ENCODE measurements at places on chromosomes 3 and 15.

GRCh38 chr3:13329746-13330145, 90.4 kb downstream of the NUP210 start:
- DNase-seq, result no peak

GRCh38 chr3:160822936-160823335, 66.9 kb downstream of the PPM1L start:
- no peak for DNase-seq

DNA sequence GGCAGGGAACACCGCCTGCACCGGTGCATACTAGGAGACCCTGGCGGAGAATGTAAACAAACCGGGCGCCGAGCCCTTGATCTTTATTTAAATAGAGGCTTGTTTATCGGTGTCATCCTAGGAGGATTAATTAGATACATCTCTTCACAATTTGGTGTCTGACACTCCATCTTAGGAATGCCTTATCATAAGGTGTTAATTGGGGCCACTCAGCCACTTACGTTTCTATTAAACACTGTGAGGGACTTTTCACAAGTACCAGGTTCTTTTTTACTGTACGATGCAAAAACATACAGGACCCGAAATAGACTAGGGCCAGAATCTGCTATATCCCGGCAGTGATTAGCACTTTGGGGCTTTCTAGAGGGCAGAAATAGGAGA, 8.0 kb downstream of the EOMES start:
- no peak for DNase-seq

DNA sequence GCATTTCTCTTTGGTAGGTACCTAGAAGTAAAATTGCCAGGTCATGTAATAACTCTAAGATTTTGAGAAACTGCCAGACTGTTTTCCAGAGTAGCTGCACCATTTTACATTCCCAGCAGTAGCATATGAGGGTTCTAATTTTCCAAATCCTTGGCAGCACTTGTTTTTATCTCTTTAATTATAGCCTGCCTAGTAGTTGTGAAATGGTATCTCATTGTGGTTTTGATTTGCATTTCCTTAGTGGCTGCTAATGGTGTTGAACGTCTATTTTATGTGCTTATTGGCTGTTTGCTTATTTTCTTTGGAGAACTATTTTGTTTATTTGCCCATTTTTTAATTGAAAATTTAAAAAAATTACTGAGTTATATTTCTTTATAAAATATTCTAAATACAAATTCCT, 117.9 kb downstream of the TCF12 start:
- DNase-seq, result no peak

GRCh38 chr15:82624008-82624407, 23.2 kb downstream of the CPEB1 start:
- DNase-seq, result peak; percentile 28

- DNase-seq, result no peak
These were observed 408.4 kb downstream of the NAALADL2 start for GRCh38 chr3:175267561-175267960.

Data from LNCaP clone FGC (cell line).